ENCODE measurements at places on chromosomes 1 and 21.

DNA sequence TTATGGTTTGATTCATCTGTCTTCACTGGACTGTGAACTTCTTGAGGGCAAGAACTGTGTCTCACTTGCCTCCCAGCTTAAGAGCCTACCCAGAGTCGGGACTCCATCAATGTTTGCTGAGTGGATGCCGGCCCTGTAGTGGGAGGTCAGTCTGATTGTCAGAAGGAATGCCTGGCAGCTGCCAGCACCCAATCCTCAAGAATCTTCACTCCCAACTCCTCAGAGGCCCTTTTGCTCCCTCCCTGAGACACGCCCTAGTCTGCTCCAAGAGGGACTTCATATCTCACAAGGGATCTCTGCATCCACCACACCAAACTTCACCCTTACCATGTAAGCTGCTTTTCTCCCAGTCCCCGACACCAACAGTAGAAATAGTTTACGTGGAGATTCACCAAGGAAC is 15.2 kb upstream of the KDM4A start:
- no peak for DNase-seq

DNA sequence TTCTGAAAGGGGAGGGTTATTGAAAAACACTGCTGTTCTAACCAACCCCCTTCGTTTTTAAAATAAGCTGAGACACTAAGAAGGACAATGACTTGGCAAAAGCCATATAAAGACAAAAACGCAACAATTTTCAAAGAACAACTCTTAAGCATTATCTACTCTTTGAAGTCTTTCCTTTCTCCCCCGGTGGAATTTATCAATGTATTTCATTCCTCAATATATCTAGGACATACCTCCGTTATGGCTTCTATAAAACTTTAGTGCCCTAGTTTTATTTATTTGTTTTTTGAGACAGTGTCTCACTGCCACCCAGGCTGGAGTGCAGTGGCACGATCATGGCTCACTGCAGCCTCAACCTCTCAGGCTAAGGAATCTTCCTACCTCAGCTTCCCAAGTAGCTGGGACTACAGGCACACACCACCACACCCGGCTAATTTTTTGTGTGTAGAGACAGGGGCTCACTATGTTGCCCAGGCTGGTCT is 3.2 kb downstream of the NRDC start:
- DNase-seq, result no peak

DNA sequence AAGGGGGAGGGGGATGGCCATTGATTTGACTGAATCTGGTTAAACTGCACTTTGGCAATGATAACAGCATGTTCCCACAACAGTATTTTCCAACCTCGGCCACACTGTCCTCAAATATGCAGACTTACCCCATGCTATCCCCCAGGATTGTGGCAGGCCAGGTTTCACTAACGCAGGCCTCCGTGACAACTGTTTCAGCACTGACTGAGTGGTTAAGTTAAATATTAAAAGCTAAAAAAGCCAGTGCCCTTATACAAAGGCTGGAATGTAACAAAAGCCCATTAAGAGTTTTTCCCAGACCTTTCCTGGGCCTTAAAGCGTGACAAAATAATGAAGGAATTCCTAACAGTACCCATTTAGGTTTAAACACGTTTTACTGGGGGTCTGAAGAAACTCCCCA is 202.9 kb downstream of the USP25 start:
- DNase-seq, result no peak

DNA sequence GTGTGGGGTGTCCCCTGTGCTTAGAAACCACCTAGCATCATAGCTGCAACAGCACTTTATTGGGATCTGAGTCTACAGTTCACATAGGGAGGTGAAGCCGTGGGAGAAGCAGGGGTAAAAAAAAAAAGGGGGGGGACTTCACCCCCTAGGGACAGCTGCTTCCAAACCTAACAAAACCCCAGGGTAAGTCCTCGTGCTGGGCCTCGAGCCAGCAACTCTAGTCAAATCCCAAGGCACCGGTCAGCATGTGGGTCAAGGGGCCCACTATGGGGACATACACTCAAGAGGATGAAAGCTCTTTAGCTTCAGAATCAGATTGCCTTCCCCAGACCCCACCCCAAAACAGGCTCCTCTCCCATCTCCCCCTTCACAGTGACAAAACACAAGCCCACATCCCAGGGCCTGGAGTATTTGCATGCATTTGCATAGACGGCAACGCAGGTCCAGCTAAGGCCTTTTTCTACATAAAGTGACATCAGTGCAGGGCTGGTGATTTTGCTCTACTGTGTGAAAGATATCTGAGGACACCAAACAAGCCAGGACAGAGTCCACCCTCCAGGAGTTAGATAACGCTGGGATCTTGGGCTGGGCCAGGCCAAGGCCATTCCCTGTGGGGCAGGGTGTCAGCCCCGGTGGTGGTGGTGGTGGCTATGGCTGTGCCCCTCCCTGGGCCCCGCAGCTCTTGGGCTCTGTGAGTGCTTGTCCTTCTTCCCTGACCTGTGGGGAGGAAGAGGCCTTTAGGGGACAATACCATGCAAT is 8.1 kb upstream of the PMVK start:
- DNase-seq, result no peak

GRCh38 chr1:205301205-205301821 is 20.2 kb downstream of the NUAK2 start:
- no peak for DNase-seq

DNA sequence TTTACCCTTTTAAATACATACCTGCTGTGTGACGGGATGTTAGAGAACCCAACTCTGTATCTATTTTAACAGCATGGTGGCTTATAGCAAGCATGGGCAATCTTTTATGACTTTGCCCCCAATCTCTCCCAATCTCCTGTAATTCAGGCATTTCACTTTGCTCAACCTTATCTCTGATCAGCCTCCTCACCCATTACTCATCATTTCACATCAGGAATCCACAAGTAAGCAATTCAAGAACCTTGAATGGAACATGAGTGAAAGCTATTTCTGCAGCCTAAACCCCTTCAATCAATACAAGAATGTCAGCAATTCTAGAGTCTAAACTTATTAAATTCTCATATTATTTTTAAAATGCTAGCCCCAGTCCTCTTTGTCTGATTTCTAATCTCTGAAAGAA is 199.8 kb downstream of the ST6GALNAC3 start:
- DNase-seq, result no peak

DNA sequence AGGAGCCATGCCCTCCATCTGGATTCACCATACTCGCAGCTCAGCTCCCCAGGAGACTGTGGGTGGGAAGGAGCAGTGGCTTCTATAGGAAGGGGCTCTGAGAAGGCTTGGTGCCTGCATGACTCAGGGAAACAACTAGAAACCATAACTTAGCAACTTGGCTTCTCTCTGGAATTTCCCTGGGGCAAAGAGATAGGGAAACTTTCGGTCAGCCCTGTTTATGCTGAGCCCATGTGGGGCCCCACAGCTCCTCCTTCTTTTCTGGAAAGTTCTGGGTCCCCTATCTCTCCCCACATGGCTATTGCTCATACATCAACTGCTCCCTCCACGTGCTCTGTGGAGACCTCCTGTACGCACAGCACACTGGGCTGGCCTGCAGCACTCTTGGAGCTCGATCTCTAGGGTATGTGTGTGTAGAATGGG is 39.3 kb downstream of the PLEKHA6 start:
- DNase-seq, result peak; percentile 52

- no peak for DNase-seq
Measured at GRCh38 chr1:248884632-248885295, 21.3 kb upstream of the PGBD2 start.

GRCh38 chr1:216627252-216627651 is 96.0 kb downstream of the ESRRG start:
- DNase-seq, result no peak

GRCh38 chr1:91201176-91201575 is 179.3 kb upstream of the ZNF644 start:
- DNase-seq, result no peak

- no peak for DNase-seq
Measured at GRCh38 chr1:4797016-4797410, 142.6 kb downstream of the AJAP1 start.

GRCh38 chr1:19435181-19435580 is 50.2 kb downstream of the CAPZB start:
- DNase-seq, result peak; percentile 54

GRCh38 chr1:225480825-225481434 is 53.1 kb upstream of the LBR start:
- DNase-seq, result no peak

DNA sequence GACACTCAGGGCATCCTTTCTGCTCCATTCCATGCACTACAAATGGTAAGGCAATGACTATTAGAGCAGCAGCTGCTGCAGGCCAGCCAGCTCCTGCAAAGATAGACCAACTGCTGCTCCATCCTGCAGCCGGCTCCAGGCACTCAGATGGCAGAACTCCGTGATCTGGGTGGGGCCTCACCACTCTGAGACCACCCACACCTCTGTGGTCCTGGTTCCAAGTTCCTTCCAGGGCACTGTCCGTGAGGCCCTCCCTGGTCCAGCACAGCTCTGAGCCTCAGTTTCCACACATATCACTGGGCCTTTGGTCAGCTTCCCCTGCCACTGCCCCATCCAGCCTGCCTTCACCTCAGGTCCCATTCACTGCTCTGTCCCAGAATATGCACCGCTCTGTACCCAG is 114.7 kb downstream of the DMRTB1 start:
- no peak for DNase-seq

- DNase-seq, result no peak
Measured at GRCh38 chr1:109891930-109892329, 18.7 kb upstream of the CSF1 start.

- DNase-seq, result no peak
Measured at GRCh38 chr1:184892116-184892515, 82.2 kb downstream of the NIBAN1 start.

DNA sequence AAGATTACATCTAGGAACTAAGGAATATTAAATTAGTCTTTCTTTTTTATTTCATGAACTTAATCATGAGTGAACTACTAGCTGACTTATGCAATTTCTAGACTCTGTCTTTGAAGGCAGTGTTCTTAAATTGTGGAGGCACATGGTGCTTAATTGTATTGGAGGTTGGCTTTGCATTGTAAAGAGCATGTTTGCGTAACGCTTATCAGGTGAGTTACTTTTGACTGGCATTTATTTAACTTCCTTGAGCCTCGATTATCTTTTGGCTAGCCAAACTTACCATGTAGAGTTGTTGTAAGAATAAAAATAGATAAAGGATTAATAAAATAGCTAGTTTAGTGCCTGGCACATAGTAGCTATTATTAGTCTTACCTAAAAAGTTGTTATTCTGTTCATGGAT is 262.4 kb downstream of the PDE4B start:
- DNase-seq, result no peak

DNA sequence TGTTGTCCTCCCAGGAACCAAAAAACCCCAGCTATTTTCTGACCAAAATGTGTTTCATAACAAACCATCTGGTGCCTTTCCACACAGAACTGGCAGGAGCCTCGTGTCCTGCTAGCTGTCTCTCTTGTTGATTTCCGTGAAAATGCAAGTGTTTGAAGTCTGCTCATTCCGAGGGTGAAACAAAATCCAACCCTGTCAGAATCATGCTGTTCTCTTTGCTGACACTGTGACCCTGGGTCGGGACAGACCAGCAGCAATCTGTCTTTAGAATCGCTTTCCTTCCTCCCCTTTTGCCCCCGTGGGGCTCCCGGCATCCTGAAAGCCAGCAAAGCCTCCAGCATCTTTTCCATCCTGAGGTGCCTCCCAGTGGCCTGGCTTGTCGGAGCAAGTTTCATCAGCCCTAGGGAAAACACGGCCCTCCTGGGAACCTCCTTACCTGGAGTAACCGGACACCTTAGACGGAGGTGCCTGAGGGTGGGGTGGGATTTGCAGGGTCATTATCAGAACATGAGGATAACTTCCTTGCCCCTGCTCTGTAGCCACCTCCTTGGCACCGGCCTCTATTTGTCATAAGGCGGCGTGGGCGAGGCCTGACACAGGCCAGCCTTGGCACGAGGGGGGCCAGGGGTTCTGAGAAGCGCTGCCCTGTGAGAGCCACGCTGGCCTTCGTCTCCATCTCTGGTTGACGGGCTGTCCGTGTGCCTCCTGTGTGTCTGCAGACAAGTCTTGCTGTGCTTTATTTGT is 24.9 kb downstream of the LDLRAP1 start:
- no peak for DNase-seq

DNA sequence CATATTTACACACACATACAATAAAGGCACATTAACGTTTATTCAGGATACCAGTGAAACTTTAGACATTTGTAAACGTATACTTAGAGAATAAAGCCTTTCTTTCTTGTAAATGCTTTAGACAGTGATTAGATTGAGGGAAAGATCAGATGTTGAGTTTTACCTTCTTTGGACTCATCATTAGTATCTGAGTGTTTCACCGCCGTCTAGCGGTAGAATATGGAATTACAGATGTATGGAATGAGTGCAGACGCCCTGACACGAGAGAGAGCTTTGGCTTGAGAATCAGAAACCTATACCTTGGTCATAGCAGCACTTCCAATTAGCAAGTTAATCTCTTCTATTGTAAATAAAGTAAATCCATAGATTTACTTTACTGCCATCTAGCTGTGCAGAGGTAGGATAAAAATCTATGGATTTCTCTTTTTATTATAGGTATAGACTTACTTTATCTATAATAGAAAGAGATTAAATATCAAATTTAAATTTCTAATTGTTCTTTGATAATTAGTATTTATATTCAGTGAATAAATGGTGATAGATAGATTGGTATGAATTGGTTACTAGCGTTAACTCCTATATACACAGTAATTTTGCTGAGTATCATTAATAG is 12.6 kb downstream of the FLG2 start:
- peak; percentile 52 for DNase-seq

- DNase-seq, result no peak
Measured at GRCh38 chr1:180627411-180627810, 4.4 kb upstream of the XPR1 start.

- DNase-seq, result peak; percentile 53
Measured at GRCh38 chr1:27726173-27727044, 648 bp downstream of the FAM76A start.

- DNase-seq, result peak; percentile 42
Measured at GRCh38 chr1:65431111-65431705, 10.7 kb downstream of the LEPR start.

- no peak for DNase-seq
Measured at GRCh38 chr21:44710756-44711326, 531 bp downstream of the TSPEAR start.

DNA sequence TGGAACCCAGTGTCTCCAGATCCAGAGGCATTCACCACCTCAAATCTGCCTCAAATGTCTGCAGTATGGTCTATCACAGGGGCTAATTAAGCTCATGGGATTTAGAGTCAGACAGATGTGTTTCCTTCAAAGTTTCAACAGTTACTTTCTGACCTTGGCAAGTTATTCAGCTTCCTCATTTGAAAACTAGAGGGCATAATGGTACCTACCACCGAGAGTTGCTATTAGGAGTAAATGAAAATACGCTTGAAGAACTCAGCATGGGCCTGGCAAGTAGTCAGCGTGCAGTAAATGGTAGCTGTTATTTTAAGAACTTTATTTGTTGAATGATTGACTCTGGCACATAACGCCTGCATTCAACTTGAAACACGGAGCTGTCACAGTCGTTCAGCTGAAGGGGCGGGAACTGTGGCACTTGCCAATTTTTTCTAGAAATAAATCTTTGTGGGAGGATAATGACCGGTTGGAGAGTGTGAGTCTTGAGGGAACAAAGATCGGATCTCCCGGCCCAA is 1.2 kb upstream of the CAP1 start:
- peak; percentile 64 for DNase-seq

DNA sequence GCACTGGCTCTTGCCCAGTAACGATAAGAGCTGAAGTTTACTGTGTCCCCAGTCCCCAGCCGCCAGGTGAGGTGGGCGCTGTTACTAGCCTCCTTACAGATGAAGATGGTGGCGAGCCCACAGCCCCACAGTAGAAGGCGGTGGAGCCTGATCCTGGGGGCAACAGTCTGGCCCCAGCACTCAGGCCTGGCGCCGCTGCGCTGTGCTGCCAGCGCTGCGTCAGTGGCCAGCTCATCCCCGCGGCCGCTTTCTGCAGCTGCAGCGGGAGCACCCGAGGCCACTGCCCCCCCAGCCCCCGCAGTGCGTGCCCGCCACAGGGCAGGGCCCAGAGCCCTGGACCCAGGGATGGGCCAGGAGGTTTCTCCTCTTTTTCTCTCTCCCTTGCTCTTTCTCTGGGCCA is 13.3 kb downstream of the H6PD start:
- DNase-seq, result no peak

Data from inflammatory macrophage treated with lipopolysaccharide for 4 hours (primary cell).